ENCODE measurements at places on chromosomes 11 and 22.

- no peak for DNase-seq
These were observed 86.8 kb upstream of the TP53I11 start for GRCh38 chr11:45037434-45038005.

DNA sequence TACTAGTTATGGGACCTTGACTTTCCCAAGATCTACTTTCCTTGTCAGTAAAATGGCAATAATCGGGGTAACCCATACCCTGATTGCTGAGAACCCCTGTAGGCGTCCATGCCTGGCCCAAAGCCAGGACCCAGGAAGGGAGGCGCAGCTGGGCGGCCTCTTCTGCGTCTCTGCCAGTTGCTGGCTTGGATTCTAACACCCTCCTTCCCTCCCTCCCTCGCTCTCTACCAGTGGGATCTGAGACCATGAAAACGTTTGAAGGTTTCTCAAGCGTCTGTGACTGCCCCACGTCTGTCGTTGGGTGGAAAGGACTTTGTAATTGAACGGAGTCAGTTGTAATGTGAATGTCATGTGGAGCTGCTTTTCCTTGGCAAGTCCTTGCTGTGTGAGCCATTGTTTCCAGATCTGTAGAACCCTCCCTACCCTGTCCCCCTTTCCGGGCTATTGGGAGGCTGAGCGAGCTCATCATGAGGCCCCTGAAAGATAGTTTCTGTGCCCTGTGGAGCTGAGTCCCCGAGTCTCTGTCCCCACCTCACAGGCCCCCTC lies 47.8 kb downstream of the PARVB start:
- DNase-seq = no peak

- DNase-seq = no peak
These were observed 145.4 kb downstream of the NECTIN1 start for GRCh38 chr11:119583585-119583984.

- peak; percentile 53 for DNase-seq
These were observed 619 bp downstream of the MSANTD2 start for GRCh38 chr11:124799348-124800225.

DNA sequence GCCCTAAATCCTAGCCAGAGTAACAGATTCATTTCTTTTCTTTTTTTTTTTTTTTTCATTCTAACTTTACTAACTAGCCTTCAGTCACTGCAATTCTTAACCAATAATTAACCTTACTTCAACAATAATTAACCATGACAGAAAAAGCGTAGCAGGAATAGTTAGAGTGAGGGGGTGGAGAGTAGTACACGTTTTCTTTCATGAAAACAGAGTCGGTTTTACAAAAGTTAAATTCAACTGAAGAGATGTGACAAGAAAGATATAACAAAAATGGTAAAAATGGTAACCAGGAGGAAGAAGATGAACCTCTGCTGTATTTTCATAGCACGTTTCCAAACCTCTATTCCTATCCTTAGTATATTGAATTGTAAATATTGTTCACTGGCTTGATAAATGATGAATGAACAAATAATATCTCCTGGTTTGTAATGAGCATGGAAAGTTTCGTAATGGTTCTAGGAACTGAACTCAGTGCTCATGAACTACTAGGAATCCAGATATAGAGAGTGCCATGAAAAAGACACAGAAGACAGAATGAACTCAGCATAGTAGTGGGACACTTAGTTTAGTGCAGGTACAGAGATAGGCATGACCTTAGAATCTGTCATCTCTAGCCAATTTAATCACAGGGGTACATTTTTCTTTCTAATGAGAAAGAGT lies 116.5 kb upstream of the ANO5 start:
- DNase-seq = no peak

- DNase-seq = no peak
These were observed 51.3 kb upstream of the TBCEL start for GRCh38 chr11:120972621-120973020.

DNA sequence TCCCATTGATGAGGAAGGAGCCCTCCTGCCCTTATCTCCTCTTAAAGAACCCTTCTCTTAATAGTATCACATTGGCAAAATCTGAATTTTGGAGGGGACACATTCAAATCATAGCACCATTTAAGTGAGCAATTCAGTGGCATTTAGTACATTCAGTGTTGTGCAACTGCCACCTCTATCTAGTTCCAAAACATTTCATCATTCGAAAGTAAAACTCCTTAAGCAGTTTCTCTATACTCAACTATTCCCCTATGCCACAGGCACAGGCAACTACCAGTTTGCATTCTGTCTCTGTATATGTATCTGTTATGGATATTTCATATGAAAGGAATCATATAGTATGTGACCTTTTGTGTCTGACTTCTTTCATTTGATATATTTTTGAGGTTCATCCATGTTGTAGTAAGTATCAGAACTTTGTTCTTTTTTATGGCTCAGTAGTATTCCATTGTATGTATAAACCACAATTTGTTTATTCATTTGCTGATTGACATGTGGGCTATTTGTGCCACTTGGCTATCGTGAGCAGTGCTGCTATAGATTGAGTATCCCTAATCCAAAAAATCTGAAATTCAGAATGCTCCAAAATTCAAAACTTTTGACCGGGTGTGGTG lies 22.9 kb downstream of the FAR1 start:
- no peak for DNase-seq

GRCh38 chr11:87255589-87255988 lies 217.9 kb downstream of the TMEM135 start:
- no peak for DNase-seq

GRCh38 chr11:68338051-68338780 lies 25.8 kb downstream of the LRP5 start:
- DNase-seq = no peak

DNA sequence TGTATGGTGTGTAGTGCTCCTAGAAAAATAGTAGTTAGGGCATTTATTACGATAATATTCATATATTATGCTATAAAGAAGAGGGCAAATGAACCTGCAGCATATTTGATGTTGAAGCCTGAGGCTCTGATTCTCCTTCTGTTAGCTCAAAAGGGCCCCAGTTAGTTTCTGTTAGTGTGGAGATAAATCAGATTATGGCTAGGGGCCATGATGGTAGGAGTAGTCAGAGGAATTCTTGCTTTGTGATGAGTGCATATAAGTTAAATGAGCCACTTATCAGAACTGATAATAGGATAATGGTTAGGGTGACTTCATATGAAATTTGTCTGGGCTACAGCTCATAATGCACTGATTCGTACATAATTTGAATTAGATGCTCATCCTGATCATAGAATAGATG lies 298.4 kb downstream of the DYNC2H1 start:
- DNase-seq = no peak

DNA sequence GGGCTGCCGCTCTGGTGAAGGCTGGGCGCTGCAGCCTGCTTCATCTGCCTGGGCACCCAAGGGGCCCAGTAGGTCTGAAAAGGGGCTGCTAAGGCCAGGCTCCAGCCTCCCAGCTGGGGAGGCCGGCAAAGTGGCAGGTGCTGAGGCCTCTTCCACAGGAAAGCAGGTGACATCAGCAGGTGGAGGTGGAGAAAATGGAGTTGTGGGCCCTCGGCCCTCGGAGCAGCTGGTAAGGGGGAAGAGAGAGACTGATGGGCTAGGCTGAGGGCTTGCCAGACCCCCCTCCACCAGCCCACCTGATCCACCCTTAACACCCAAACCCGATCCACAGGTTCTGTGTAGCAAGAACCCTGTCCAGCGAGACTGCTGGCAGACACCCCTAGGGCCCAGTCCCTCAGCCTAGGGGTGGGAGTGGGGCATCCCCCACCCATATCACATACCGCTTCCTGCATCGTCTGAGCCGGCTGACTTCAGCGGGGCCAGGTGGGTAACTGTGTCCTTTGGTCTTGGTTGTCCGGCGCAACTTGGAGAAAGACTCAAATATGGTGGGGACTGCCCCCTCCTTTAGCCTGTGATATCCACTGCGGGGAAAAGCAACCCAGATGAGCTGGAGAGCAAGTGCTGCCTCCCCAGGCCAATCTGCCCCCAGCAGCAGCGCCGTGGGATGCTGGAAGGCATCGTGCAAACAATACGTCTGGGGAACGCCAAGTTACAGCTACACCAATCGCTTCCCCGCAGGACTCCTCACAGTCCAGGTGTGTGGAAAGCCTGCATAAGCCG lies 1.5 kb downstream of the THAP7 start:
- DNase-seq = no peak

DNA sequence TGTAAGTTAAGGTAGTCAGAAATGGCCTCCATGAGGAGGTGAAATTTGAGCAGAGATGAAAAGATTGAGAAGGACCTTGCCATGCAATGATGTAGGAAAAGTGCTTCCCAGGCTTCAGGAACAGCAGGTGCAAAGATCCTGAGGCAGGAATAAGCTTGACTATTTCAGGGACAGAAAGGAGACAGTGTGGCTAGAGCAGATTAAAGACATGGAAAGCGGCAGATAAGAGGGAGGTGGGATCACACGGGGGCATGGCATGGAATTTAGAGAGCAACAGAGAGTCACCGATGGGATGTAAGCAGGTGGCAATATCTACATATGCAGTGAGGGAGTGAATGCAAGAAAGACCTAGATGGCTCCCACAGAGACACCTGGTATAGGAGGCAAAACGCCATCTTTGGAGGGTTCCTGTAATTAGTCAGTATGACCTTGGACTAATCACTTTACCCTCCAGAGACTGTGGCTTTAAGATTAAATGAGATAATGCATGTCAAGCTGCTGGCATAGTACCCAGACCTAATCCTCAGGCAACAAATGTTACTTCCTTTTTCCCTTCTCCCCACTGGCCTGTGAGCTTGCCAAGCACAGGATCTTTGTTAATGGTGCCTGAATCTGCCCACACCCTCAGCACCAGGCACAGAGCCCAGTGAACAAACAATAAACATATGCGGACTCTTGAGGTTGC lies 24.6 kb upstream of the ACER3 start:
- DNase-seq = no peak

GRCh38 chr22:49229483-49230193 lies 598.0 kb downstream of the BRD1 start:
- no peak for DNase-seq

DNA sequence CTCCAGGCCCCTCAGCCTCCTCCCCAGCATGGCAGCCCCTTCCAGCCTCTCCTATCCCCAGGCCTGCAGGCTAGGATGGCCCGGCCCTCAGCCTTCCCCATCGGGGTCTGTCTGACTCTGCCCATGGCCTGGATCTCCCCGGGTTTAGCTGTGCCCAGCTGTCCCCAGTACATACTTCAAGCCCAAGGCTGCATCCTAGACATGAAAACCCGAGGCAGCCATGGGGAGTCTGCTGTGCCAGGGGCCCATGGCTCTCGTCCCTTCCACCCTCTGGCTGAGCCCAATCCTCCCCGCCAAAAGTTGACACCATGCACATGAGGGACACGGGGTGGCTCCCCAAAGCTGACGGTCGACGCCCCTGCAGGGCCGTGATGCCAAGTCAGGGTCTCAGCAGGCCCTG lies 22.2 kb upstream of the FADD start:
- DNase-seq = no peak

GRCh38 chr22:45164270-45165088 lies 754 bp downstream of the NUP50 start:
- peak; percentile 51 for DNase-seq

DNA sequence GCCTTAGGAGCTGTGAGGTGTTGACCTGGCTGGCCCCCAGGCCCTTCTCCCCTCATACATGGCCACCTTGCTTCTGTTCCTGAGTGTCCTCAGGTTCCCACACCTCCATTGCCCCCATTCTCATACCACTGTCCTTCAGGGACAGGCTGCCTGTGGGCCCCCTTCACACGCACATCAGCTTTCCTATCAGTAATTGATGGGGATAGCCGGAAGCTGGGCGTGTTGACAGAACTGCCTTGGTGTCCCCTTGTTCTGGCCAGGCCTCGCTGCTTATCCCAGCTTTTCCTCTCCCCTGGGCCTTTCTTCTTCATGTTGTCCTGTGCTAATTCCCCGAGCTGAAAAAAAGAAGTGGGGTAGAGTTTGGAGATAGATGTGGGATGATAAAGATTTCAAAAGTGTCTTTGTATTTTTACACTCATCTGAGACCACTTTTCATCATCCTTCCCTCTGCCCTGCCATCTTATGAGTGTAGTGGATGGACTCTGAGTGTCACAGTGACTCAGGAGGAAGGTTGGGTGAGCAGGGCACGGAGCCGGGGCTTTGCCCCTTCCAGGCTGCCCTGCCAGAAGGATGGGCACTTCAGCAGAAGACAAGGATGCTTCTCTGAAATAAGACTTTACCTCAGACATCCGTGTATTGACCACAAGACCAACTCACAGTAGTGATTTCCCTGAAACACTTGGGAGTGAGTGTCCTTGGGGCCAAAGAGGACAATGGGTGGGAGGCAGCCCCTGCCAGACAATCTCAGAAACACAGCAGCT lies 42.8 kb downstream of the MED15 start:
- DNase-seq = peak; percentile 52

DNA sequence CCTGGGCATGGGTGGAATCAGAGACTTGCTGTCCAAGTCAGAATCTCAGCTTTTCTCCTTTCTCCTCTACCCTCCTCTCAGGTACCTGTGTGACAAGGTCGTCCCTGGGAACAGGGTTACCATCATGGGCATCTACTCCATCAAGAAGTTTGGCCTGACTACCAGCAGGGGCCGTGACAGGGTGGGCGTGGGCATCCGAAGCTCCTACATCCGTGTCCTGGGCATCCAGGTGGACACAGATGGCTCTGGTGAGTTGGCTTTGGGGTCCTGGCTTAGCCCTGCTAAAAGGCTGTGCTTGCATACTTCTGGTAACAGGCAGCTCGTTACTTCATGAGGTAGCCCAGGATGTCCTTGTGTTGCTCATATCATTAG lies 10.7 kb downstream of the MCM5 start:
- DNase-seq = no peak

DNA sequence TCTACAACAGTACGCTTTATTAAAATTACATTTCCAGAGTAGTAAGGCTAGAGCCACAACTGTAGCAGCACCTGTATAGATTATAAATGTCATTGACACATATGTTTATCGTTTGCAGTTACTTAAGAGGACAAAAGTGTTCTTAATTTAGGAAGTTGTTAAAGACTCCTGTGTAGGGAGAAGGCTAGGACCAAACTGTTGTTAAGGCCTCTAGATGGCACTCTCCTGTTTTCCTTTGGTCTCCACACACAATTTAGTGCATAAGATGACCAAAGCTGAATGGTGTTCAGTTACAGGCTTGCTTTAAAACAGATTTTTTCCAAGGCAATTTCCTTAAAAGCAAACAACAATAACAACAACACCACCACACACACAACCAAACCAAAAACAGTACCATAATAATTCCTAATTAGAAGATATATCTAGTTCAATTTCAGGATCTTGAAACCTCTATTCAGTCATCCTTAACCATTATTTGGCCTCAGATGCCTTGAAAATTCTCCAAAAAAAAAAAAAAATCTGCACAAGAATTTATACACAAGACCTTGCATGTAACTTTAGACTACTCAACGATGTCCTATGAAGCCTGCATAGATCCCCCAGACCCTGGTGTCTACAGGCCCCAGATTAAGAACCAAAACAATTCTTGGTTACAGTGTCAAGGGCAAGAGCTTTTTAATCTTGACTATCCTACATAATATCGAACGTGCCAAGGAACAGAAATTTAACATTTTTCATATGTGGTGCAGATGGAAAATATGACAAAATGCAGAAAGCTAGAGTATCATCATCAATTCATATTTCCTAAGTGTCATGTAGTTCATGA lies 42.6 kb upstream of the APOA1 start:
- DNase-seq = peak; percentile 34

- DNase-seq = no peak
These were observed 5.6 kb upstream of the PLXNB2 start for GRCh38 chr22:50313021-50313420.

All from activated T-cell treated with anti-CD3 and anti-CD28 coated beads, Interleukin-2, amount 50 U/mL, for 72 hours (primary cell).